ENCODE measurements at places on chromosomes 3 and 15.

DNA sequence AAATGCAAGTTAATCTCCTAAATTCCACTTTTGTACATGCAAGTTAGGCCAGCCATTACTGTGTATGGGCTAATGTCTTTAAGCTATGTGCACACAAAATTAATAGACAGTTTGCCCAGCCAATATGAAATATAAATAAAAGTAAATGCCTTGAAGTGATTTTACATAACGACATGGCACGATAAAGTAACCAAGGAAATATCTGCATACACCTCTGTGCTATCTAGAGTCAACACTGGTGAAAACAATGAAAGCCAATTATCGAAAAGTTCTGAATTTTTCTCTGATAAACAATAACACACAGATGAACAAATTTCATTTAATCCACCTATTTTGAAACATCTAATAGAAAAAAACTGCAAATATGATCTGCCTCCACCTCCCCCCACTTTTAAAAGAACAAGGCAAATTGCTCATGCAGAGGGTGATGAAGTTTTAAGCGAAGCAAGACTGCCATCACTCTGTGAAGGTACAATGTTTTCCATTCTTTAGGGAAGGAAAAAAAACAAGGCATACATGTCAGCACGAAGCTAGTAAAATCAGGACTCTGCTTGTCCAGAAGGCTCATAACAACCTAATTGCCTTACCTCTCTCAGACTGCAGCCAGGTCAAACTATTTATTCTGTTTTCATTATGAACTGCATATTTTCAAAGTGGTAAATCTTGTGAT is 317.7 kb downstream of the MECOM start:
- no peak for DNase-seq

DNA sequence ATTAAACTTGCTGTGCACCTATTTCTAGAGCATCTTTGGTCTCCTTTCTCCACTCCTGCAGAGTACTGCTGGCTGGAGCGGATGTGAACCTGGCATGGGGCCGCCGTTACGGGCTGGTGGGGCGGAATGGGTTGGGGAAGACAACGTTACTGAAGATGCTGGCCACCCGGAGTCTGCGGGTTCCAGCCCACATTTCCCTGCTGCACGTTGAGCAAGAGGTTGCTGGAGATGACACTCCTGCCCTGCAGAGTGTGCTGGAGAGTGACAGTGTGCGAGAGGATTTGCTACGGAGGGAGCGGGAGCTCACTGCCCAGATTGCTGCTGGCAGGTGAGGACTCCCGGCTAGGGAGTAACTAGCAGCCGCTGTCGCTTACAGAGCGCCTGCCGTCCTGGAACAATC is 2.1 kb downstream of the ABCF3 start:
- no peak for DNase-seq

DNA sequence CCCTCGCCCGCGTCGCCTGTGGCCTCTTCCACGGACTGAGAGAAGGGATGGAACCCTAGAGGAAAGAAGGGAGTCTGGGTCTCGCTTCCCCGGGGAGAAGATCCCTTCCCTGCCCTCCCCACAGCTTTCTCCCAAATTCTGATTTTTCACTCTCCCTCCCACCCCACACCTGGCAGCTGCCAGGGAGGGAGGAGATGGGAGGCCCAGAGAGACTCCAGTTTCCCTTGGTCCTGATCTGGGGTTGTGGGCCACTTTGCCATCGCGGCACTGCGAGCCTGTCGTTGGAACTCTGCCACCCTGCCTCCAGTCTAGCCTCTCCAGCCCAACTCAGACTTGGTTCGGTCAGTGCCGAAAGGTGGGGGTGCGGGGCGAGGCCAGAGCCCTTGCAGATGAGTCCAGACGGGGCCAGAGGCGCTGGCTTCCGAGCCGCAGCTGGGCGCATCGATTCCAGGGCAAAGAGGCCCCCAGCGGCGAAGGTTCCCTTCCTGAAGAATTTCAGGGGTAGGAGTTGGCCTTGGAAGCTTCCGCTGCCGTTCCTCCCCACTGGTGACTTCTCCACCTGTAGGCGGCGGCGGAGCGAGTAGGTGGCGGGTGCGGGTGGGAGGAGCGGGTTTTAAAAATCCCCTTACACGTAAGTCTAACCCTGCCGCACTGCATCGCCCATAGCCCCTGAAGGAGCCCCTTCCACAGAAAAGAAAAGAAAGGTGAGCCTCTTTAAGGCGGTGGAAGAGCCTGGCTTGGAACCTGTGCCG is 5.2 kb downstream of the WNT5A start:
- DNase-seq, result no peak

DNA sequence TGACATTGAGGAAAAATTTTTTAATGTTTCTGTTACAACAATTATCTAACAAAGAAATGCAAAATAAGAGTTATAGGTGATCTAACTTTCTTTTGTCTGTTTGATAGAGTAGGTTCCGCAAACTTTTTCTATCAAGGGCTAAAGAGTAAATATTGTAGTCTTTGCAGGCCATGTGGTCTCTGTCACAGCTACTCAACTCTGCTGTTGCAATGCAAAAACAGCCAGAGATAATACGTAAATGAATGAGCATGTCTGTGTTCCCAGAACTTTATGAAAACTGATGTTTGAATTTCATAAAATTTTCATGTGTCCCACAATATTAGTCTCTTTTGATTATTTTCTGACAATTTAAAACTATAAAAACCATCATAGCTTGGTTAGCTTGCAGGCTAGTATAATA is 73.3 kb downstream of the SLC24A1 start:
- DNase-seq, result no peak

DNA sequence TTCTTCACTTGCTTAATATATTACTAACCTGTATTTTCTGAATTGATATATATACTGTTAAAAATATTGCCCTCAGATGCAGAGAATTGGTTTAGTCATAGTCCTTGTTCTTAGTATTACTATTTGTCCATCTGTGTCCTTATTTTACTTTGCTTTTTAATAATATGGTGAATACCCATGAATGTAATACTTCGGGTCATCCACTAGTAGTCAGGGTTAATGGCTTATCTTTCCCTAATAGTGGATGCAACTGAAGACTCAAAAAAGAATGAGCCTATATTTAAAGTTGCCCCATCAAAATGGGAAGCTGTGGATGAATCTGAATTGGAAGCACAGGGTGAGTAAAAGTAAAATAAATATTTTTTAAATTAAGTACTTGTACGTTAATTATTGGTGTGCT is 36.5 kb downstream of the U2SURP start:
- no peak for DNase-seq

GRCh38 chr15:58865425-58865880 is 68.0 kb downstream of the SLTM start:
- no peak for DNase-seq

DNA sequence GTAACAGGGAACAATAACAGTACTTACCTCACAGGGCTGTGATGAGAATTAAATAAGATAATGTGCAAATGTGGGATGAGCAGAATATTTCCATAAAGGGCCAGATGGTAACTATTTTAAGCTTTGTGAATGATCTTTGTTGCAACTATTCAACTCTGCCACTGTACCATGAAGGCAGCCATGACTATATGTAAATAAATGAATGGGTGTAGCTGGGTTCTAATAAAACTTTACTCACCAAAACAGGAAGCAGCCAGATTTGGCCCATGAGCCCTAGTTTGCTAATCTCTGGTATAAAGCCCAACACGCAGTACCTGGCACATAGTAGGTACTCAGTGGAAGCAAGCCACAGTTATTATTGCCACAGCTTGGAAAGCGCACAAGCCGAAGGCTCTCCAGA is 362.7 kb upstream of the PROK2 start:
- no peak for DNase-seq

GRCh38 chr15:67303490-67304363 is 49.1 kb downstream of the IQCH start:
- DNase-seq, result no peak

- no peak for DNase-seq
These were observed 2.5 kb downstream of the DNAJB8 start for GRCh38 chr3:128464188-128464587.

DNA sequence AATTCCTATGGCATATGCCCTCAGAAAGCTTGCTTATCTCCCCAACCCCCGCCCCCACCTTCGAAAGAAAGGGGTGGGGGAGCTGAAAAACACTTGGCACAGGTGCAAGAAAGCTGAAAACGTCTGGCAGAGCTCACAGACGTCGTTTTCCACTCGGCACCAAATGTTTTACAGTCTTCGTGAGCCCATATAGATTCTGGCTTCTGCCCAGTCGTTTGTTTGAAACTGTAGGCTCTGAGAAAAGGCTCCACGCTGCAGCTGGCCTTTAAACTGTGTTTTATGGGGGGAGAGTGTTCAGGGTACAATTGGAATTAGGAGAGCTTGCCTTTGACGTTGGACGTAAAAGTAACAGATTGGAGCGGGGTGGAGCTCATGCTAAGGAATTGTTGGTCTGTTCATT is 130.3 kb downstream of the MDFIC2 start:
- DNase-seq, result no peak

Data from stimulated activated naive B cell treated with anti-CD40 and anti-IgM and Interleukin-4, amounts not matched to agents 10 μg/mL and 1 μg/mL and 100 μg/mL, for 72 hours (primary cell).